ENCODE measurements at places on chromosomes 5 and 9.

DNA sequence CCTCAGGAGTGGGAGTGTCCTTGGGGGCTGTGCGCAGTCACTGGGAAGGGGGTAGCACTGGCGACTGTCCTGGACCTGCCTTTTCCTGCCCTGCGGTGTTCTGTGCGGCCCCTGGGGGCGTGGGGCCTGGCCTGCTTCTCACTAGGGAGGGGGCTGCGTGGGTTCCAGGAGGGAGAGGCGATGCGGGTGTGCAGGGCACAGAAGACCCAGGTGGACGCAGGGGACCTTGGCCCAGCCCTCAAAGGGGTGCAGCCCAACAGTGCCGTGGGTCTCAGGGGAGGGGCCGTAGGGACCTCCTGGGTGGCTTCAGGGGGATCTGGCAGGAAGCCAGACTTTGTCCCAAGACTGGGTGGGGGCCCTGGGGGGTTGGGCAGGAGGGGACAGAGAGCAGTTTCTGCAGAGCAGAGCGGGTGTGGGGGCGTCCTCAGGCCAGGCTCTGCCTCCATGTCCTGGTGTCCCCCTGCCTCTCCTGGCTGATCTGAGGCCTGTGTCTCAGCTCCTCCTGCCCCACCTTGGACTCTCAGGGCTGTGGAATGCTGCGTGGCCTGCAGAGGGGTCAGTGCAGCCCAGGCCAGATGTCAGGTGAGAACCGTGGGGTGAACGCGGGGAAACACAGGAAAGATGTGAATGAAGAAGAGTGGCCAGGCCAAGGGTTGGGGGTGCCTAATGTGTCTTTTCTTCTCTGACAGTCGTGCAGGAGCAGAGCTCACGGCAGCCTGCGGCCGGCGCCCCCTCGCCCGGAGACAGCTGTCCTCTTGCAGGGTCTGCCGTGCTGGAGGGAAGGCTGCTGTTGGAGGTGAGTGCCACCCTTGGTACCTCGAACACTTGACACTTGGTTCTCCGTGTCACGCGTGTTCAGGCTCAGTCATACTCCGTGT is 54.6 kb downstream of the AHRR start:
- no peak for DNase-seq

GRCh38 chr5:69364414-69364813 is 4.9 kb downstream of the AK6 start:
- DNase-seq = peak; percentile 2

DNA sequence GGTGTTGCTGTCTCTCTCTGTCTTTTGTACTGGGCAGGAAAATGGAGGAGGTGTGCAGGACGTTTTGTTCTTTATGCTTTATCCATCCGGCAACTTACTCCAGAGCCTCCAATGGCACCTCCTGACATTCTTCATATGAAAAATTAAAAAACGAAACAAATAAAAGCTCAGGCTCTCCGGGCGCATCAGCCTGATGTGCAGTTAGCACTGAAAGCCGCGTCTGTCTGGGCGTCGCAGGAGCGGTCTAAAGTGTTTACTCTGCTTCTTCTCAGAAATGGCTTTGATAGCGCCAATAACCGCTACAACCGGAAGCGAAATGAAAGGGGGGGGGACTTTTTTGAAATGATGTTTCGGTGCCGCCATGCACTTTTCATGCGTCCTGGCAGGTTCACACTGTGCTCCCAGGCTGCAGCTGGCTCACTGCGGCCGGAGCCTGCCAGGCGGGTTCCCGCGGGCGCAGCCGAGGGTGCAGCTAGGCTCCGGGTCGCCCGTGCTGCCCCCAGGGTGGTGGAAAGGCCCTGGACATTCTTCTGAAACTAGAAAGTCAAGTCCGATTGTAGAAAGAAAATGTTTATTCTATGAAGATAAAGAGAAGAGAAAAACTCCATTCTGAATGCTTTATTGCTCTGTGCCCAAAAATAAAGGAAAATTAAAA is 407.7 kb upstream of the IRX1 start:
- DNase-seq = no peak

DNA sequence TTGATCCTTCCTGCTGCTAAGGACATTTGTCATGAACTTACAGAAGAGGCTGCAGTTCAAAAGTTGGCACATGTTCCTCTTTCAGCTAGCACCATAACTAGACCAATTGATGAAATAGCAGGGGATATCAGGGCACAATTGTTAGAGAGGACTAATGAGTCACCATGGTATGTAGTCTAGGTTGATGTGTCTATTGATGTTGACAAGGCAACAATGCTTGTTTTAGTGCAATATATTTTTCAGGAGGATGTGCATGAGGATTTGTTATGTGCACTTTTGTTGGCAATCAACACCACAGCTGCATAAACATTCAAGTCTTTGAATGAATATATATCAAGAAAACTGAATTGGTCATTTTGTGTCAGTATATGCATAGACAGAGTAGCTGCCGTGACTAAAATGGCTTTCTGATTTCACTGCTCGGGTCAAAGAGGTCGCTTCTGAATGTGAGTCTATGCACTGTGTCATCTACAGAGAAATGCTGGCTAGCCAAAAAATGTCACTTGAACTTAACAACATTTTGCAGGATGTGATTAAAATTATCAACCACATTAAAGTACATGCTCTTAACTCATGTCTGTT is 68.0 kb downstream of the FGF10 start:
- DNase-seq = no peak

GRCh38 chr5:122162100-122162638 is 32.8 kb downstream of the ZNF474 start:
- DNase-seq = no peak

GRCh38 chr5:31329715-31330114 is 136.2 kb downstream of the CDH6 start:
- no peak for DNase-seq

GRCh38 chr5:178790371-178790770 is 59.9 kb upstream of the ZNF354A start:
- DNase-seq = no peak

DNA sequence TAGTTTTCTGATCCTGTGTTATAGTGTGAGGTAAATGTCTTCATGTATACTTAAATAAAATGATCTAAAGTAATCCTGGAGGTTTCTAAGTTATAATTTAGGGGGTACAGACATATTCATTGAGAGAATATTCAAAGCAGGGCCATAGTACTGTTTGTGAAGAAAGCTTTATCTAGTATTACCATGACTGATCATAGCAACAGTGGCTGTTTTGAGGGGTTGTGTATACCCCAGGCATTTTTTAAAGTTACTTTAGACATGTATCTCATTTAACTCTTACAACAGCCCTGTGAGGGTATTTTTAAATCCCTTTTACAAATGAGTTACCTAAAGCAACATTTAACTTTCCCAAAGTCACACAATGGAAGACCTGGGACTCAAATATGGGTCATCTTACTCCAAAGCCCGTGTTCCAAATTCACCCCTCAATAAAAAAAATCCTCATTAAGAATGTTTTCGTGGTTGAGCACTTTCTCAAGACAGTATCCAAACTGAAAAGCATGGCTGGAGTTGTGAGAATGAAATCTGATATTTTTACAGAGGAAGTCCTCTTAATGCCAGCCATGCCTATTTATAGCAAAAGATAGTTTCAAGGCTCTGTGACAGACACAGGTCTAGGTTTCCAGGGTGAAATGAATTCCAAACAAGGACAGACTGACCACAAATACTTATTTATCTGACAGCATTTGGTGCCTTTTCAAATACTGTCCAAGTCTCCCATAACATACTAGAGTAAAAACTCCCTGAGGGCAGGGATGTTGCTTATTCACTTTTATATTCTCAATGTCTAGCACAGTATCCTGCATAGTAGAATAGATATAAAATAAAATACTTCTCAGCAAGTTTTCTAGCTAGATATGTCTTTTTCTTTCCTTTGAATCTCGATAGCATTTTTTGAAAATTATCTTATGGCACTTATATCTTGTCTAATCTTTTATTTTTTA is 10.4 kb downstream of the STOM start:
- peak; percentile 50 for DNase-seq

- DNase-seq = no peak
These were observed 49.5 kb upstream of the TYRP1 start for GRCh38 chr9:12643686-12644085.

- DNase-seq = no peak
These were observed 45.6 kb downstream of the S1PR3 start for GRCh38 chr9:89036891-89037290.

GRCh38 chr5:127028822-127029457 is 1.4 kb downstream of the MARCHF3 start:
- DNase-seq = no peak

- DNase-seq = no peak
These were observed at the start of gene RALGDS for GRCh38 chr9:133121198-133121914. Gene RALGDS, minus strand, starts transcription at chr9:133121240. Its CDS starts 86 bp downstream, at chr9:133121154.

DNA sequence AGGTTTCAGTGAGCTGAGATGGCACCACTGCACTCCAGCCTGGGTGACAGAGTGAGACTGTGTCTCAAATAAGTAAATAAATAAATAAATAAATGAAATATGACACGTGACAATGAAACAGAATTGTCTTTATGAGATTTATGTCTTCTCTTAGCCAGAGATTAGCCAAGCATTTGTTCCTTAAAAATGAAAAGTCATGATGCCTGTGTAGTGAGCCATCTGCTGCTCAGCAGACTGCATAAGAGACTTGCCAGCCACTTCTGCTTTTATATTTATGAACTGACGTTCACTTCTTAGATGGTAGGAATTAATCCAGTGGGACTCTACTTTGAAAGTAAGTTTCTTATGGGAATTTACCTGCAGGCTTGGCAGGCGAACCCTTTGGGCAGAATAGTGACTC is 227.4 kb downstream of the NR3C1 start:
- no peak for DNase-seq

- DNase-seq = no peak
These were observed 207.5 kb upstream of the OTULINL start for GRCh38 chr5:14374100-14374499.

GRCh38 chr5:6469836-6470235 is 21.2 kb downstream of the UBE2QL1 start:
- DNase-seq = no peak

DNA sequence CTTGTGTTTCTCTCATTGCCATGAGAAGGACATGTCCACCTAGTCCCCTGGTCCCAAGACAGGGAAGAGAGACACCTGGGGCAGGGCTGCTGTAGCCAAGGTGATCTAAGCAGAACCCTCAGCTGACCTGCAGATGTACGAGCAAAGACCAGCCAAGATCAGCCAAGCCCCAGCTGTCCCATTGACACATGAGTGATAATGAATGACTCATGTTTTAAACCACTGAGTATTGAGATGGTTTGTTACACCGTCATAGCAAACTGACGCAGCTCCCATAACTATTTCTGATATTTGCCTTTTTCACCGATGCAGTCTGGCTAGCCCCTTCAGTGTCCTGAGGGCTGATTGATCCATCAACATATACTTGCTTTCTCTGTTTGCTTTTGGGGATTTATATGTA is 6.7 kb downstream of the OR1K1 start:
- no peak for DNase-seq

DNA sequence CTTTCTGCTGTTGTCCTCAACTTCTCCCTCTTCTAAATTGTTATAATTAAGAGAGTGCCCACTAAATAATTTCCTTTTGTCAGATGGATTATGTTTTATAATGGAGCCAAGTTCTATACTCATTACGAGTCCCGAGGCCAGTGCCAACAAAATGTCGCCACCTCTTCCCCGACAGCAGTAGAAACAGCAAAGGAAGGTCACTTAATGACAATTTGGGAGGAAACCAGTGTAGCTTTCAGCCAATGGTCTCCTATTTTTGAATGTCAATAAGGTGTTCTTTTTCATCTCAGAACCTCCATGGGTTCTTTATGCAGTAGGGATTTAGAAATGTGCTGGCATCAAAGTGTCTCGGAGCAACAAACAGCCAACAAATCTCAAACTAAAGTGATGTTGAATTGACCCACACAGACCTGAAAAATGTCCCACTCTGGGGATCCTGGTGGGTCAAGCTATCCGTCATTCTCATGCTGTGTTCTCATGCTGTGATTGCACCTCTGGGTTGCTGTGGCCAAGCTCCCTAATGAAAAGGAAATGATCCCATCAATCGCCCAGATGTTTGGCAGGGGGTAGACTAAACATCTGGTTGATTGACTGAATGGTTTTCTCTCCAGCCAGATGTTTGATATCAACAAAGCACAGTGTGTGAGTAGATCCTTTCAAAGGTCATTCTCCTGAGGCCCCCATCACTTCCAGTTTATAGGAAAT is 291.9 kb downstream of the DMAC1 start:
- DNase-seq = no peak

DNA sequence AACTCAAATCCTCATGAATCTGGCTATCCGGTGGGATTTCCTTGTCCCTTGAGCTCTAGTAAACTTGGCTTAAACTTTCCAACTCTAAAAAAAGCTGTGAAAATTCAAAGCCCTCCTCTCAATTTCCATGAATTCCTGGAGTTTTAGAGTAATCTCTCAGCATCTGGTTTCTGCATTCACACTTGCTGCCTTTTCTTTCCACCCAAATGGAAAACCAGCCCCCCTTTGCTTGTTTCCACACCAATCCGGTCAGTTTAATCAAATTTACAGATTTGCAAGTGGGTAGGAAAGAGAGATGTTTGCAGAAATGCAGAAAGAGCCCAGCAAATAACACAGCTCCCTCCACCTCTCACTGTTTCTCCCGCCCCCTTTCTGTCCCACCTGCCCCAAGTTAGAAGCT is 91.1 kb downstream of the ENC1 start:
- DNase-seq = no peak

- no peak for DNase-seq
These were observed 16.8 kb downstream of the SEMA5A start for GRCh38 chr5:9529041-9529480.

DNA sequence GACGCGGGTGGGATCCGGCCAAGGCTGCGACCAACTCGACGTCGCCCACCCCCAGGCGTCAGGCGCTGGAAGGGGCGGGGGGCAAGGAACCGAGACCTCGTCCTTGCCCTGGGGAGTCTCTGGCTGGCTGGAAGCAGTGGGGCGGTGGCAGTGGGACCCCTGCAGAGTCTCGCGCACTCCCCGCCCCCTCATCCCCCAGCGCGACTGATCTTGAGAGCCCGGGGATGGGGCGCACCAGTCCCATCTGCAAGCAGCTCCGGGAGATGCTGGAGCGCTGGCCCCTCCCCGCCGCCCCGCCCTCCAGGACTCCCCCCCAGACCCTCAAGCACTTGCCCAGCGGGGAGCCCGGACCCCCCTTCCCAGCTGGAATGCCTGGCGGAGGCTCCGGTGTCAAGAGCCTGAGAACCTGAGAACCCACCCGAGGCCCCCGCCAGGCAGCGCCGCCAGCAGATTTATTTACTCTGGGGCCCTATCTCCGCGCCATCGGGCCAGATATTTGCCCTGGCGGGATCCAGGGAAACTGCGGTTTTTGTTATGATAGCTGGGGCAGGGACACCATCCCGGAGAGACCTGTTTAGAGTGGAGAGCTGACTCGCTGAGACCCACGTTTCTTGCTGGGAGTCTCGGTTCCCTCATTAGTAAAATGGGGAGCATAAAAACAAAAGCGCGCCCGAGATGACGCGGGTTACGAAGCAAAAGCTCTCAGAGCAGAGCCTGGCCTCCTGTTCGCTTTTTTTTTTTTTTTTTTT is 1.2 kb downstream of the PRRT1B start:
- DNase-seq = no peak

GRCh38 chr9:114229295-114229694 is 74.0 kb downstream of the COL27A1 start:
- DNase-seq = no peak

DNA sequence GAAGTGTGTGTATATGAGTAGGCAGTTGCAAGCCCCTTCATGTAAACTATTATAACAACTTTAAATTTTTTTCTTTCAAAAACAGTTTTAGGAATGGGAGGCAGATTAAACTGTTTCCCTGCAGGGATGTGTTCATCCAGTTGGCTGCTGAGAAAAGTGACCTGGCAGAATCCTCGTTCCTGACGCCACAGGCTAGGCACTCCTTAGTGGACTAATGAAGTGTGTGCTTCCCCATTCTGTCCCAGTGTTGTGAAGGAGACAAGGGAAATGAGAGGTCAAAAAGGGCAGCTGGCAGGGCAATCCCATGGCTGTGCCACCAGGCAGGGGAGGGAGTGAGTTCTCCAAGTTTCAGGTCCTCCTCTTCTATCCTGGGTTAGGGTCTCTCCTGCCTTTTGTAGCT is 59.8 kb downstream of the FOXD1 start:
- DNase-seq = no peak

Data from GM04503 (cell line).